HAP-1 (cell line): ENCODE measurements at places on chromosomes 11 and 22.
A peak's percentile ranks its signal among the peaks of the same experiment; 100 is the strongest.

DNA sequence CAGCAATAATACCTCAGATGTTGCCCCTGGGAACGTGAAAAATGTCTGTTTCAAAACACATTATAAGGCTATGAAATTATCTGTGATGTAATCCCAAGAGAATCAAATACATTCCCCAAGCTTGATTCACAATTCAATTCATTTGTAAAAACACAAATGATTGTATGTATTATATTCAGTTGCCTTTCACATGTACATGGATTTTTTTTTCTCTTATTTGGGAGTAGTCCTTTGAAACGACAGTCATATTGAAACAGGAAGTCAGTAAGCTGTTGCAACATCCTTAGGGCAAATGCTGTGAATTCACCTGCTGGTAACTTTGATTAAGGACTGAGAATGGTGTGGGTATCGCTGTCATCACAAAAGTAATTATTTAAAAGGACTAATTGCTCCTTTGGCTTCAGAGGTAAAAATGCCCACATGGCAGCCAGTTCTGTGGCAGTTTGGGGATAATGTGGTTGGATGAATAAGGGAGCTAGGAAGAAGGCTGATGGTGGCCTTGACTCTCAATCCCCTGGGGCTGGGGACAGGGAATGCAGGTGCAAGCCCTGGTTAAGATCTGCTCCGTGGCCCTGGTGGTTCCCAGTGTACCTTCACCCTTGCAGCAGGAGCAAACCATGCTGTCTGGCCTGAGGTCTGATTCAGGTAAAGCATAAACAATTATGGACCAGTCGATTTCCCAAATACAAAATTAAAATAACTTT lies 13.2 kb downstream of the EHF start:
- DNase-seq, result peak; percentile 74

DNA sequence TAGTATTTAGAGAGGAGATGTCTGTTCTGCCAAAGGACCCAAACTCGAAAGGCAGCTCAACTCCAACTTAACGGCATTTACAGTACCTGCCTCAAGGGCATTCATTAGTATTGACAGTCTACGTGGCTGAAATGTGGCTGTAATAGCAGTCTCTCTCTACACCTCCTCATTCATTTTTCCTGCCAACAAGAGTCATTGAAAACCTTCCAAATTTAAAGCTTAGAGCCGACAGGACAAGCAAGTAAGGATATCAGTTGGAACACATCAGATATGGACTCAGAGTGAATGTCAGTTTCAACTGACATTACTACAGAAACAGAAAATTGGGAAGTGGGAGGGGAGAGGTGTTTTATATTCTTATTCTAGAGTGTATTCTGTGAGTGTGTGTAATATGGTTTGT lies 253.1 kb downstream of the CADM1 start:
- DNase-seq, result no peak

DNA sequence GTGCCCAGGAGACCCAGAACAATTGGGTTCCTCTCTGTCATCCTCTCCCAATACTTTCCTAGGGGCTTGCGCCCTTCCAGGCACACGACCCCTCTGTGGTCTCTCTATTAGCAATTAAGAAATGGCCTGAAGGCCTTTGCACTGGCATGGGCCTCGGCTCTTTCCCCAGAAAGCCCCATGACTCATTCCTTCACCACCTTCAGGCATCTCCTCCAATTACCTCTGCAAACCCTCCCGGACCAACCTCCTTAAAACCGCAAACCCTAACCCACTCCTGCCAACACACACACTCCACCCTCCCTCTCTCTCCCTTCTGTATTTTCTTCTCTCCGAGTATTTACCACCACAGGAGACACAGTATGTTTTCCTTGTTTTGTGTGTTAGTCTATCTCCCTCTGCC lies 36.7 kb downstream of the LARGE1 start:
- DNase-seq, result no peak

GRCh38 chr11:15114501-15115475 lies at the start of gene INSC:
INSC (plus strand) TSS chr11:15114923; CDS start chr11:15149175, 34,252 bp downstream.
- DNase-seq, result no peak

GRCh38 chr11:61108847-61109585 lies 6.7 kb downstream of the CD5 start:
- DNase-seq, result no peak

DNA sequence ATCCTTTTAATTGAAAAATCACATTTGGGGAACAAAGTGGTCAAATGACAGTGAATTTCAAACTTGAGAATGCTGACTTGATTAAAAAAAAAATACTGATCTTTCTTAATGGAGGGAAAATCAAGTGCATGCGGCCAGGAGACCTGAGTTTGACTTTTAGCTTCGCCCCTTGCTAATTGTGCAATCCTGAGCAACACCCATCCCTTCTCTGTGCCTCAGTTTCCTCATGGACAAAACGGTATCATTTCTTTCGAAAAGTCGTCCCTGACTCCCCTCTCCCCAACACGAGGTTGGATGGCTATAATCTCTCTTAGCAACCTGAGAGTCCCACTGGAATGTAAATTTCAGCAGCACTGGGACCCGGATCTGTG lies 959 bp upstream of the FJX1 start:
- DNase-seq, result no peak

DNA sequence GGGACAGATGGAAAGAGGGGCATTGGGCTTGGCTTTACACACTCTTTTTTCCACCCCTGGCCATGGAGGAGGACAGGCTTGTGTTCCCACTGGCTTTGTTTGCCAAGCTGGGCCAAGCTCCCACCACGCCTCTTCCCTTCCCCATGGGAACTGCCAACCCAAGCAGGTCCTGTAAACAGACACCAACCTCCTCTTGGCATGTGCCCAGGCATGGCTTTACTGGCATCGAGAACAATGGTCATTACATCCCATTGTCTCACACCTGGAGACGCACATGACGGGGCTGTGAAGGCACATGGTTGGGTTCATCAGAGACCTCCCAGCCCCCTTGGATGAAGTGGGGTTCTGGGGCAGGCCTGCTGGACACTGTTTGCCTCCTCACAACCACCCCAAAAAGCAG lies 11.7 kb downstream of the SEC14L3 start:
- no peak for DNase-seq

GRCh38 chr11:109553284-109553683 lies 131.3 kb downstream of the C11orf87 start:
- DNase-seq, result no peak

GRCh38 chr11:128422576-128423370 lies 164.6 kb downstream of the ETS1 start:
- DNase-seq, result no peak

DNA sequence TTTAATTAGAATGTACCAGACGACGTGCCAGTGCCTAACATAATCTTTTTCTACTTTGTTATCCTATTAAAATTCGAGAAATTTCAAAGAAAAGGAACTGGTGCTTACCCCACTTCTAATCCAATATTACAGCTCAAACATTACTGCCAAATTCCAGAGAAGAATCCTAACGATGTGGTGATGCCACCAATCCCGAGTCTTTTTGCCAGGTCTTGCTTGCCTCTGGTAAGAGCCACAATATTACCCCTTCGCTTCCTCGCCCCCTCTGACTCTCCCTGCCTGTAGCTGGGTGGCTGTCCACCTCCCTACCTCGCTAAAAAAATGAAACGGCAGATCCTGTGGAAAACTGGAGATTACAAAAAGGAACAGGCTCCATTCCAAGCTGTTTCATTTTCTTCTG lies 49.4 kb upstream of the TBCEL start:
- DNase-seq, result no peak

GRCh38 chr11:18726040-18726439 lies at the start of gene IGSF22:
IGSF22 (minus strand) TSS chr11:18726188; CDS start chr11:18724236, 1,952 bp downstream.
- no peak for DNase-seq

- DNase-seq, result no peak
Measured at GRCh38 chr22:44616882-44617655, 84.9 kb upstream of the PRR5 start.

DNA sequence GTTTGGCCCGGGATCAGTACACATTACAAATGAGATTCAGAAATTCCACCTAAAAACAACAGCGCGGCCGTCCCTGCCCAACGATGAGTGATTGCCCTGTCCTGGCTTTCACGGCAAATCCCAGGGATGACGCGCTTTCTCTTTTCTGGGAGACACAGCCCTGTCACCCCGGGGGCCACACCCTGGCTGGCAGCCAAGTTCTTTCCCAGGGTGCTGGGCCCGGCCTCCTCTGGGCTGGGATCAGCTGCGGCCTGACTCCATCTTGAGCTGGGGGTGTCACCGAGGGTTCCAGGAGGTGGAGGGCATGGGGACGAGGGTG lies 82.7 kb downstream of the FBLN1 start:
- no peak for DNase-seq

- no peak for DNase-seq
Measured at GRCh38 chr11:31646216-31646615, 136.6 kb downstream of the ELP4 start.

GRCh38 chr11:35608502-35608901 lies 9.8 kb upstream of the FJX1 start:
- DNase-seq, result no peak

GRCh38 chr11:19978668-19979518 lies 181.4 kb downstream of the DBX1 start:
- no peak for DNase-seq

DNA sequence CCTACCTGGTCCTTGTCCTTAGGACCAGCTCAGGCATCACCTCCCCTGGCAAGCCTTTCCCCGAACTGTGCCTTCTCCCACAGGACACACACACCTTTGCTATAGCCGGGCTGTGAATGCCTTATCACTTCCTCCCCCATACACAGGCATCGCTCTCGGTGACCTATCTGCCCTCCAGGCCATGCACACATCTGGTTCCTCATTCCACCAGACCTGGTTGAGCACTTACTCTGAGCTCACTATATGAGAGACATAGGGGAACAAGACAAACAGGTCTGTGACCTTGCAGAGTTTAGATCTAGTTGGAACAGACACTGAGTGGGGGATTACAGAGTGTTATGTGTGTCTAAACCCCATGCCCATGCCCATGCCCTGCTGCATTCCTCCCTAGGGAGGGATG lies 3.1 kb upstream of the BCR start:
- no peak for DNase-seq

DNA sequence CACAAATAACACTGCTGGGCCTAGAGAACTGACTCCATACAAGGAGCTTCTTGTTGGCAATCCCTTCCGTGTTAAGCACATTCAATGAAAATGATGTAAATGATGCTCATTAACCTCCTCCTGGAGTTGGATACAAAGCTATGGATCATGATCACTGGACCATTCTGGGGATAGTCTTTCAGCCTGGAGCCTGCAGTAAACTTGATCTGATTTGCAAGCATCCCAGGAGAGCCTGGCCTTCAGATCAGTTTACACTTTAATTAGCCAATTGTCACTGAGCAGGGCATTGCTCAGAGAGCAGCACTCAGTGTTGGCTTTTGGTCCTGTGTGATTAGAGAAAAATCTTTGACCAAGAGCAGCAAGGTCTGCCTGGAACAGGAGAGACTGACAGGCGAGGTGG lies 45.6 kb downstream of the ARFGAP3 start:
- DNase-seq, result no peak

- DNase-seq, result no peak
Measured at GRCh38 chr11:82895437-82896091, 4.7 kb downstream of the PRCP start.

DNA sequence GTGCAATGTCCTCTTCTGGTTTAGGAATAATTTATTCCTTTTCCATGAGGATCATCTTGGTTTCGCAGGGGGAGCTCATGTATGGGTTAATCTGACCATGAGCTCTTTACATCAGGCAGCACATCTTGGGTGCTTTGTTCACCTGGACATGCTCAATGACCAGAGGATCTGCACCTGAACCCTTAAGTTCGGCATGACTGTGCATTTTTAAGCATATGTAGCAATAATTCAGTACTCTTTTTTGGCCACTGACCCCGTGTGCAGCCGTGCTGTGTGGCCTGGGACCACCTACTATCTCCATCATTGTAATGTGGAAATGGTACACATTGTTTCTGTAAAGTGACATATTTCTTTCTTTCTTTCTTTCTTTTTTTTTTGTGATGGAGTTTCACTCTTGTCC lies 62.9 kb downstream of the DEPDC5 start:
- DNase-seq, result no peak

DNA sequence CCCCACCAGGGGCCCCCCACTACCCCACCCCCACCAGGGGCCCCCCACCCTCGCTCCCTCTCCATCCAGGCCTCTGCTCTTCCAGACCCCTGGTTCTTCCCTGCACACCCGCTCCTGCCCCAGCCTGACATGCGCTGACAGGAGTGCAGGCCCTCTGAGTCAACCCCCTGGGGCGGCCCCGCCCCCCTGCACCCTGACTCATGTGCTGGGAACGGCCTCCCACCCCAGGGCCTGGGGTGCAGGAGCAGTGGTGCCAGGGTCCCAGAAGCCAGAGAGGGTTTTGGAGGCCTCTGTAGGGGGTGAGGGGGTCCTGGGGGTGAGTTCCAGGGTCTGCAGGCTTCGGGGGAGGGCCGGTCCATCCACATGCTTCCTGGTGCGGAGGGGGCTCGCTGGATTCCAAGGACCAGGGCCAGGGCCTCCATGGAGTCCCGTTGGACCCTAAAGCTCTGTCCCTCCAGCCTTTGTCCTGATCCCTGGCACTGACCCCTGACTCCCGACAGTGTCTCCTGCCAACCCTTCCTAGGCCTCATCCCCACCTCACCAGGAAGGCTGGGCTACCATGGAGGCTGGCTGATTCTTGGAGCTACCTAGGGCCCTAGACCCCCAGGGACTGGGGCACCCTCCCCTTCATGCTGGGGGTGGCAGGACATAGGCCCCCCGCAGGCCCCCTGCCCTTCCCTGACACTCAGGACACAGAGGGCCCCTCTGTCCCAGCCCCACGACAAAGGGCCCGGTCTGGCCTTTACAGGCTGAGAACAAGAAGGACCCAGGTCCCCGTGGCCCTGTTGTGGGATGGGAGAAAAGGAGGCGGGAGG lies 583 bp upstream of the PKP3 start:
- DNase-seq, result no peak

GRCh38 chr11:70313945-70314344 lies 43.5 kb downstream of the PPFIA1 start:
- DNase-seq, result no peak

DNA sequence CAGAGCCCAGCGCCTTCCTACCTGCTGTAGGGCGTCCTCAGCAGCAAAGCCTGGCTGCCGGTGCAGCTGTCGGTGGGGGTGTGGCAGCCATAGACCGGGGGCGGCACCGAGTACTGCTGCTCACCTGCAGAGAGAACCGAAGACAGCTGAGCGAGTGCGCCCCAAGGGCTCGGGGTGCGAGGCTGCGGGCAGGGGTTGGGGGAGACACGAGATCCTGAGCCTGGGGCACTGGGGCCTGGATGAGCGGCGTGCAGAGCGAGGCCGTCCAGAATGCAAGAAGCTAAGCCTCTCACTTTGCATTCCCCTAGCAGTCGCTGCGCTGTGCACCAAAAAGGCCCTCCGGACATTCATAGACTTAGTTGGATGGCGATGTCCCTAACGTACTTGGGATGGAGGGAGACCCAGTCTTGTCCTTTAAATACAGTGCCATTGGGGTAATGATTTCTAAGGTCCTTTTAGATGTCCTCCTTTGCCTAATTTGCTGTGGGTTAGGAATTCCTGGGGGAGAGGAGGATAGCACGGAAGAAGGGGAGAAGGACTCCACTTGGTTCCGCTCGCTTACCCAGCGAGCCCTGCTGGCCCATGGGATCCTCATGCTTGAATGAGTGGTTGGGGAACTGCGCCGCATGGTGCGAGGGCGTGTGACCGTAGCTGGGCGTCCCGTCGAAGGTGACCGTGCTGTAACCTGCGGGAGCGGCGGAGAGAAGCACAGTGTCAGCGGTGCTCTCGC lies 7.2 kb downstream of the WT1 start:
- DNase-seq, result no peak

GRCh38 chr11:70587075-70587389 lies 188.7 kb downstream of the CTTN start:
- DNase-seq, result no peak

GRCh38 chr22:21730535-21731308 lies 4.9 kb downstream of the YPEL1 start:
- DNase-seq, result no peak
